Right cardiac atrium (tissue), 5 donors: ENCODE measurements at places on chromosomes 7 and 10.

- no peak for DNase-seq
Measured at GRCh38 chr7:28024786-28025334, 155.7 kb downstream of the JAZF1 start.

GRCh38 chr7:1232103-1232466 is 587 bp upstream of the UNCX start:
- DNase-seq, result no peak

DNA sequence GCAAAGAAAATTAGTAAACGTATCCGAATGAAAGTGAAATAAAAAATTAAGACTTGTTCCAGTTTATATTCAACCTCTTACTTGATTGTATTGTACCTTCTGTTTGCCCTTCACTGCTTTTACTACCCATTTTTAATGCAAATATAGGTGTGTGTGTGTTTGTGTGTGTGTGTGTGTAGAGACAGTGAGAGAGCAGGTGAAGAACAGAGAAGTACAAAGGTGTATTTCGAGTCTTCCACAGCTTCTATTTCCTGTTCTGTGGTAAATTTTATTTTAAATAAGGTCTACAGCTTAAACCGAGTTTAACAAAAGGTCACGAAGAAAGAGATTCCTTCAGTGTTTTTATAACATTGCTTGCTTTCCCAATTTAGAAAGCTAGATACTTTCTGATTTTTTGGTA is 12.7 kb upstream of the SVIL start:
- no peak for DNase-seq

GRCh38 chr10:131207584-131208532 is 103.7 kb downstream of the TCERG1L start:
- DNase-seq, result no peak

DNA sequence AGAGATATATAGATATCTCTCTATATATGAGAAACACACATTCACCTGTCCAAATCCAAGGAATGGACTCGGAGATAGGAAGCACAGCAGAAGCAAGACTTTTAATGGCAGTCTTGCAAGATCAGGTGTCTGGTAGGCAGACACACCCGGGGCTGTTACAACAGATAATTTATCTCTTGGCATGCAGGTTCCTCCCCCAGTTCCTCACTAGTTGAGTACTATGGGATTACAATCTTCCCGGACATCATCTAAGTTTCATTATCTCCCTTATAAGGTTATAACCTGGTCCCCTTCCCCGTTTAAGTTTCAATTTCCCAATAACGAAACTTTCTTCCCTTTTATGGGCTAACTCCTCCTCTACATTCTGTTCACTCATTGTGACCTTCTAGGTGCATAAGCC is 399.3 kb downstream of the PPP1R3A start:
- no peak for DNase-seq

GRCh38 chr7:111098926-111099250 is 8.0 kb downstream of the LRRN3 start:
- no peak for DNase-seq

DNA sequence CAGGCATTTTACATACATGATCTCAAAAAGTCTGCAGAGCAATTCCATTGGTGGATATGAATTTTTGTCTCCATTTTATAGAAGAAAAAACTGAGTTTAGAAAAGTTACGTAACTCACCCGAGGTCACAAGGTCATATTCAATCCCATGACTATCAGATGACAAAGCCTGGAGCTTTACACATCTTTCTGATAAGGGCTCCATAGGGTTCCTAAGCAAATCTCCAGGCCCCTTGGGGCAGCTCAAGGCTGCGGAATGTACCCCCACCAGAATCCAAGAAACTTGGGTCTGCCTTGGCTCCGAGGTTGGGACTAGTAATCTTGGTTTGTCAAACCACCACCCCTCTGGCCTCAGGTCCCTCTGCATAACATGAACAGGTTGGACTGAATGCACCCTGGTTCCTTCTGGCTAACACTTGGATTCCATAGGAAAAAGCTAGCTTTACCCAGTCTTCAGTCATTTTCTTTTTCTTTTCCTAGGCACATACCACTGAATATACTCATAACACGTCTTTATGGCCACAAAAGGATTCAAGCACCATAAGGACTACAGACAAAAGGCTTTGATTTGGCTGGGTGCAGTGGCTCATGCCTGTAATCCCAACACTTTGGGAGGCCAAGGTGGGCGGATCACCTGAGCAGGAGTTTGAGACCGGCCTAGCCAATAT is 55.5 kb downstream of the PIP4K2A start:
- no peak for DNase-seq

GRCh38 chr10:62577666-62578291 is 203.6 kb downstream of the ZNF365 start:
- DNase-seq, result no peak

GRCh38 chr7:47352394-47352968 is 229.4 kb downstream of the TNS3 start:
- DNase-seq, result no peak

DNA sequence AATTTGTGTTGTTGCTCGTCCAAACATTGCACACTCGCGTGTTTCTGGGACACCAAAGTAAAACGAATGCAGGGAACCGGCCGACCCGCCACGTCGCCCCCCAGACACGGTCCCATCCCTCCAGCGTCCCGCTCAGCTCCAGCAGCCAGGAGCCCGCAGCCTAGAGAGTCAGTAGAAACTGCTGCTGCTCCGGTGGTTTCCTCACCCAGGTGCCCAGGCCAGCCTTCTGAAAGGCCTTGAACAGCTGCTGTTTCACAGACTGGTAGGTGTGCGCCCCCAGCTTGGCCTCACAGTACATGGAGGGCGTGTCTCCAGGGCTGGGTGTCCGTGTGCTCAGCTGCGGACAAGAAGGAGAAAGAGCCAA is 126.8 kb downstream of the WDR37 start:
- DNase-seq, result no peak

DNA sequence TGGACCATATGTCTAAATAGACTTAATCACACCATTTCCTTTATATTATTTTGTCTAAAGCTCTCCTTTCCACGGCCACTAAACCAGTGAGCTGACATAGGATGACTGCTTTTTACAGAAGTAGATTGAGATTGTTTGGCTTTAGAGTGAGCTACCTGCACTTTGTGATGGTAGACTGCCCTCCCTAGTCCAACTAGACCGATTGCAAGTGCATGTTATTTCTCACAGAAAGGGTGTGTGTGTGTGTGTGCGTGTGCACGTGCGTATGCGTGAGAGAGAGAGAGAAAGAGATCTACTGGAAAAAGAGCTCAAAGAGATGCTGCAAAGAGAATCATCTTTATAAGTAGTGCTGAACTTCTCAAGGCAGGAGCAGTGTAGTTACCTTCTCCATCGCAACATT is 60.7 kb downstream of the VCL start:
- DNase-seq, result no peak

DNA sequence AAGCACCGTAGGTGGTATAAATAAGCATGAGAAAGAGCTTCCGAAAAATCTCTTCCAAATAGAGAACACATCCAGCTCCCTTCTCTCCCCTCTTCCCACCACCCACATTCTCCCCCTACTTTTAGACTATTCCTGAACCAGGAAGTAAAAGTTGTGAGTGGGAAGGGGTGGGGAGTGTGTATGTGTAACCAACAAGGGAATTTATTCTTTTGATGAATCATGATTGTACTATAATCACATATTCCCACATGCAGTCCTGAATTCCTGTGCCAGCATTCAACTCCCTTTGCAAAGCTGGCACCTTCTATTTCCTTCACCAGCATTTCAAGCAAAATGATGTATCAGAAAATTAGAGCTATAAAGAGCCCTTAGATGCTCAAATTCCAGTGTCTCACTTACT is 230.6 kb upstream of the CHRM2 start:
- no peak for DNase-seq

DNA sequence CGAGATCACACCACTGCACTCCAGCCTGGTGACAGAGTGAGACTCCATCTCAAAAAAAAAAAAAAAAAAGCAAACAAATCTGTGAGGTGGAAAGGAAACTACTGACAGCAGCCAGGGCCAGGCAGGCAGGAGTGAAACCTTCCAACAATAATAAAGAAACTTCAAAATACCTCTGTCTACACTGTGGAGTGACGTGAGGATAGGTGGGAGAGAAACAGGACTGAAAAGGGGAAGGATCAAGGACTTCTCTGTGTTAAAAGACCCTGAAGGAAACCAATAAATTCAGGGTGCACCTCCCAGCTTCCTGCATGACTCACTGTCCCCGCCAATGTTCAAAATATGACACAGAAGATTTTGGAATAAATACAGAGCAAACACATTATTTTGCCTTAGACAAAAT is 82.9 kb downstream of the KIAA1549 start:
- no peak for DNase-seq

GRCh38 chr7:38428041-38428440 is 154.6 kb upstream of the TARP start:
- peak; percentile 22 for DNase-seq

DNA sequence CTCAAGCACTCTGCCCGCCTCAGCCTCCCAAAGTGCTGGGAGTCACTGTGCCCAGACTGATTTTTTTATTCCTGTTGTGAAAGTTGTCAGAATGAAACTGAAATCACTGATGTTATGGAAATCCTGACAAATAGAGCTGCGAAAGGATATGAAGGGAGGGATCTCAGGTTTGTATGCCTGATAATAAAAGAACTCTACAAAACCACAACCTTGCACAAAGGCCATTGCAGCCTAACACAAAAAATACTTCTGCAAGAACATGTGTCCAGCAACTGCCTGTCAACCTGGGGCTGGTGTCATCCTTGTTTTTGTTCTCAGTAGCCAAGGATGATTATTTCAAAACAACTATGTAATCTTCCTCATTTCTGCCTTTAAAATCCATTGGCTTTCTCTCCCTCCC is 126.1 kb downstream of the NEBL start:
- DNase-seq, result no peak

DNA sequence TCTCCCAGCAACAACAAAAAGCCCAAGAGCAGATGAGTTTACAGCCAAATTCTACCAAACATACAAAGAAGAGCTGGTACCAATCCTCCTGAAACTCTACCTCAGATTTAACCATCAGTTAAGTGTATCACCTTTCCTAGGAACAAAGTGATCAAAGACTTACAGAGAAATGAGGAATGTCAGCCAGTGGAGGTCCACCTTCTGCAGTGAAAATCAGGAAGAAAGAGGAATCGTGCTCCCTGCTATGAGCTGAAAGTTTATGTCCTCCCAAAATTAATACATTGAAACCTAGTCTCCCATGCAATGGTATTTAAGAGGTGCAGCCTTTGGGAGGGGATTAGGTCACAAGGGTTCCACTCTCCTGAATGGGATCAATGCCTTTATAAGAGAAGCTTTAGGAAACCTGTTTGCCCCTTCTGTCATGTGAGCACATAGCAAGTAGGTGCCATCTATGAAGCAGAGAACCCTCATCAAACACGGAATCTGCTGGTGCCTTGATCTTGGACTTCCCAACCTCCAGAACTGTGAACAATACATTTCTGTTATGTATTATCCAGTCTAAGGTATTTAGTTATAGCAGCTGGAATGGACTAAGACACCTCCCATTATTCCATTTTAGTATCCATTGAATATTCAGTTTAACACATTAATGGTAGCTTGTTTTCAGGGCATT is 139.0 kb upstream of the FZD8 start:
- DNase-seq, result no peak

DNA sequence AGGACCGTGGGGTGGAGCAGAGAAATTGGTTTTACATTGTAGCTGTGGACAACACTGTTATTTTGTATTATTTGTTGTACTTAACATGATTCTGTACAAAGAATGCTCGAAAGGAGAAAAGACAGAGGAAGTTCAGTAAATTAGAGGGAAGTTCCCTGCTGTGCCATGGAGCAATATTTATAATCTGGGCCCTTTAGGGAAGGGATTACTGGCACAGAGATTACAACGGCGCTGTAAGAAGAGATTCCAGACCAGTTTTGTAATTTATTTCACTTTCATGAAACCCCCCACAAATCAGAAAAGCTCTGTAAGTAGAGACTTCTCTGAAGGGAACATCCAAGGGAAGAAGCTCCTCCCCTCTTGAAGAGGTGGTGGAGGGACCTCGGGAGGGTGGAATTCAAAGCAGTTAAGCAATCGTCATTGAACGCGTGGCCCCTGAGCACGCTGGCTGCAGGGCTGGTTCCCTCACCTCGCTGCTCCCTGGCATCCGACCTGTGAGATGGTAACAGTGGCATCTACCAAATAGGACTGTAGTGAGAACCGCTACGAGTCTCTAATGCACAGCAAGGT is 113.5 kb downstream of the KLF6 start:
- DNase-seq, result no peak

- no peak for DNase-seq
Measured at GRCh38 chr7:17043012-17043877, 161.5 kb upstream of the AGR3 start.

DNA sequence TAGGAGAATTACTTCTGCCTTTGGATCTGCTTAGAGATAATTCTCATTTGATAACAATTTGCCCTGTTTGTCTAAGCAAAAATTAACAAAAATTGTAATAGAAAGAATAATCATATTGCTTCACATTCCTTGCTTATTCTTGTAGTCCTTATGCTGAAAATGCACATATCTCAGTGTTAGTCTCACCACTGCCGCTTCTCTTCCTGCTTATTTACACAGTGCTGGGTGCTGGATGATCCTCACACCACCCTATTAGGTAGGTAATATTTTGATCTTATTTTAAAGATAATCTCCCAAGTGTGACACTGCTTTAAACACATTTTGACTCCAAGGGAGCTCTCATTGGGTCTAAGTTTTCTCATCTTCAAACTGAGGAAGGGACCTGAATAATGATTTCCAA is 46.0 kb downstream of the ABCA13 start:
- no peak for DNase-seq

DNA sequence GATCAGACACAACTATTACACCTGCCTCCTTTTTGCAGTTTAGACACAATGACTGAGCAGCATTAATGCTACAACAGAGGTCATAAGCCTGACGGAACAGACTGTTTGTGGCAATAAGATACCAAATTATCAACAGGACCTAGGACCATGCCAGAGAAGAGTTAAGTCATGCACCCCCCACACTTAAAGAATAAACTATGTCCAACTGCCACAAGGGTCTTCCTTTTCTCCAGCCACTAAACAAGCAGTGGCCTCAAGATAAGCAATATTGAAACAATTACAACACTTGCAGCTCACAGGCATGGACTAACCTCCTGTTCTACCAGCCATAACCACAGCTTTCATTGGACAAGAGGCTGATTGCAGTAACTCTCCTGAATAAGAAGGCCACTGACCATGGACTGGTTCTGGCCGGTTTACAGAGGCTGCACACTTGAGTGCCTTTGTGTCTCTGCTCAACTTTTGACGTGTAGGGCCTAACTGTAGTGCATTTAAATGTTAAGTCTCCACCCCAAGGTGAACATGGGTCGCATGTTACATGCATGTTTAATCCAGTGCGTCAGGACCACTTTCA is 104.4 kb downstream of the STRA8 start:
- DNase-seq, result no peak

- no peak for DNase-seq
Measured at GRCh38 chr10:90884431-90884830, 12.7 kb downstream of the RPP30 start.

DNA sequence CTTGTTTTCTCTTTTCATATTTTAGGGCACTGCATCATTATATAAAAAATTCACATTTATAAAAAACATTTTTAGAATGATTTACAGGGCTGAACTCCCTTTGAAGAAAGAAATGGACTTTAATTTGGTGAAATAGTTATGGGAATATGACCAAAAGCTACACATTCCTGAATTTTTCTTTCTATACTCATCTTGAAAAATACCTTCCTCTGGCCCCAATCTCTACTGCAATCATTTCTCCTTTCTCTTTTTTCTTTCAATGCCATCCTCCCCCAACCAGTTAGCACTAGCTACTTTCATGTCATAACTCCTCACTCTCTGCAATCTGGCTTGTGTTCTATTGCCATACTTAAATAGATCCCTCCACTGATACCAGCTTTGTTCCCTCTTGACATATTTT is 6.2 kb downstream of the WNT8B start:
- no peak for DNase-seq
